ENCODE measurements at places on chromosomes 1 and 21.

- no peak for DNase-seq
Observed at GRCh38 chr1:218481116-218481775, 136.1 kb downstream of the TGFB2 start.

DNA sequence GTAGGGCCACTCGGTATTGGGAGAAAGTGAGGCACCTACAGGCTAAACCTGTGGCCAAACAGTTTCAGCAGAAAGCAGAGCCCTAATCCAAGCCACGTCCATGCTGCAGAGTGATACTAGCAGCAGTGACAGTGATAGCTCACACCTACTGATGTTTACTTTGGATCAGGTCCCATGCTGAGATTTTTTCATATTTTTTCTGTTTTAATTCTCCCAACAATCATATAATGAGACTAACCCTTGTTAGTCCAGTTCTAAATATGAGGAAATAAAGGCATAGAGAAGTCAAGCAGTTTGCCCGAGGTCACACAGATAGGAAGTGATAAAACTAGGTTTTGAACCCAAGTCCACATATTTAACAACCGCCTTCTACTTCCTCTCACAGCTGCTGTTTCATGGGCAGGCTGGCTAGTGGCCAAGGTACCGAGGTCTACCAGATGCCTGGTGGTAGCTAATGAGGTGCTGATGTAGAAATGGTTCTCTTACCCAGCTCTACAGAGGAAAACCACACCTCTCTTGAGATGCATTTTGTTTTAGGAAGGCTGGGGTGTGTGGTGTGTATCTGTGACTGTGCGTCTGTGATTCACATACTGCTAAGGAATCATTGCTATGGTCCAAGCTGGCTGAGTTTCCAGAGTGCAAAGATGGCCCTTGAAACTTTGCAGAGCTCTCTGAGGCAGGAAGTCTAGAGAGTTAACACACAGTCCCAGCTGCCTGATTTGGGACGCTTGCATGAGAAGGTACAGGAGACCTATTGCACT lies 80.3 kb upstream of the ARTN start:
- no peak for DNase-seq

DNA sequence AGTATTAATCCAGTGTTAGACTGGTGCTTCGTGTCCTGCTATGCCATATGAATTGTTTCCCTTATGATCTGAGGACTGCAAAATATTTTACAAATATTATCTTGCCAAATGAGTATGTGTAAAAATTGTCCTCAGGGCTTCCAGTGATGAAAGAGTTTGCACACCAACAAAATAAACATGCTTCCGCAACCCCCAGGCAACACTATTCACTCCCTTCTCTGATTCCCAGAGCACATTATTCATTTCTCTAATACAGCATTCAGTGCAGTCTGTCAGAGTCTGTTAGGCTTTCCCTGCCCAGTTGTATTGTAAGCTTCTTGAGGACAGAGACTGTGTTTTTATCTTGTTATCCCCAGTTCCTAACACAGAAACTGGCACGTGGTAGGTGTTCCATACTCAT lies 409.9 kb upstream of the C1orf87 start:
- no peak for DNase-seq

- no peak for DNase-seq
Observed at GRCh38 chr21:41451753-41452676, 26.0 kb downstream of the MX1 start.

DNA sequence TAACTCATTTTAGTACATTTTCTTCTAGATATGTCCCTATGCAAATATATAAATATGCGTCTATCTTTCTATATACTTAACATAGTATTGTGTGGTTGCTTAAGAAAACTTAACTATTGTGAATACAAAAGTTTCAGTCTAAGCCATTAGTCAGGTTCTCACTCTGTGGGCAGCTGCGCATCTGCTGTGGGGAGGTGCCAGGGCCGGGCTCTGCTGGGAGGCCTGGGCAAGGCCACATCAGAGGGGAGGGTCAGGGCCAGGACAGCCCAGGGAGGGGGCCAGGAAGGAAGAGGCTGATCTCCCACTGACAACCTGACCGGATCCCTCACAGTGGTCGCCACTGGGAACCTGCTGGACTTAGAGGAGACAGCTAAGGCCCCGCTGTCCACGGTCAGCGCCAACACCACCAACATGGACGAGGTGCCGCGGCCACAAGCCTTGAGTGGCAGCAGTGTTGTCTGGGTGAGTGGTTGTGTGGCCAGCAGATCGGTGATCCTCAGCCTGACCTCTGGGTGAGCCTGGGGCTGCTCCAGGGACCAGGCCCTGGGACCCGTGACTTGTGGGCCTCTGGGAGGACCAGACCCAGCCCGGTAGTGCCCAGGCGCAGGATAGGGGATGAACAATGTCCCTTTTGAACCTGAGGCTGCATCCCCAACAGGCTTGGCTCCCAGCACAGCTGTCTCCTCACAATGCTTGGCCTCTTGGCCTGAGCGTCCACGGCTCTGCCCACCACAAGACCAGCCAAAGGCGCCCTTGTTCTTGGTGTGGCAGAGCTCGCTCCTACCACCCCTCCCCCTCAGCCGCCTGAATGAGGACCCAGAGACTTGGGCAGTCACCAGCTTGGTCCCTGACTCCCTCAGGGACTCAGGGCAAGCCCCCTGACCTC lies 20.2 kb downstream of the LDLRAP1 start:
- DNase-seq, result peak; percentile 52

- DNase-seq, result no peak
Observed at GRCh38 chr1:935751-936231, 12.1 kb downstream of the SAMD11 start.

GRCh38 chr1:155794605-155795245 lies 62.3 kb downstream of the GON4L start:
- DNase-seq, result no peak

DNA sequence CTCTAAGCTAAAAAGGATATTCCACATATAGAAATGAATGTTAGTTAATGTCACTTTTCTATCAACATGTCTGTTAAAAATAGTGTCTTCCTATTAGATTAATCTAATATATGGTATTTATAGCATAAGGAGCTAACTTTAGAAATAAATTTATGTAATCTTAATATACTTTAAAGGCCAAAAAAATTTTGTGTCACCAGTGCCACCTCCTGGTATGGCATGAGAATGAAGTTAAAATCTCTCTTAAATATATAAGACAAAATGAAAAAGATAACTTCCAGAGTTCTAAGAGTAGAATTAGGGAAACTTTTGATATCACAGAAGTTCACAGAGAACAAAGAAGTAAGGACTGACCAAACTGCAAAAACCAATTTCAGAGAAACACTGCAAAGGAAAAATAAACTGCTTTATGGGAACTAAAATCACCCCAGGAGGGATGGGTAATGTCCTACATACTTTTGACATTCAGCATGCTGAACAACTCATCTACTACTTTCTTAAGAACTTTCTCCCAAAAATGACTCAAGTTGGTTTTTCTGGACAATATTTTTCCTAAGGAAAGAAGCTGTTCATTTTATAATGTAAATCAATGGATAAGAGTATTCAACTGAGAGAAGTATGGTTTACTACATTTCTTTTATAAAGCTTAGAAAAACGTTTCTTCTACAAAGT lies 82.8 kb downstream of the TRIM33 start:
- no peak for DNase-seq

GRCh38 chr1:200739702-200740570 lies 1.2 kb downstream of the CAMSAP2 start:
- no peak for DNase-seq

GRCh38 chr1:67463298-67463955 lies 33.2 kb upstream of the SERBP1 start:
- DNase-seq, result no peak

- no peak for DNase-seq
Observed at GRCh38 chr1:41365320-41365633, 4.0 kb downstream of the FOXO6 start.

DNA sequence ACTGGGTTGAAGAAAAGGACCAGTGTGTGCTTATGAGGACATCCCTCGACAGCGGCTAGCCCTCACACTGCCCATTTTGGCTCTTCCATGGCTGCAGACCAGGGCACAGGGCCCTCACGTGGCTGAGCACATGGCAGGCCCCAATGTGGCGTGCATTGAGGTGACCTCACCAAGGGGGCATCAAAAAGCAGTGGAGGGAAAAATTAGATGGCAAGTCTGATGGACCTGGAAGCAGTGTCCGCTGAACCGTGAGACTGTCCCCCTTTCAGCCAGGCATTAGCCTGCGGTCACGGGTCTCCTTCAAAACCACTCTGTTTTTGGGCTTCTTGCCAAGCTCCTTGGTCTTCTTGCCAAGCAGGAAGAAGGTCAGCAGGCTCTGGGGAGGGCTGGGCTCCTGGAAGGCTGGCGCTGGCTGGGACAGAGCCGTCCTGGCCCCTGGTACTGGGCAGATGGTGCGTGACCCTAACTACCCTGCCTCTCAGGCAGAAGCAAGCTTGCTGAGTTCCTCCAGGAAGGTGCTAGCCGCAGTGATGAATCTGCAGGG lies 30.8 kb downstream of the TRIM67 start:
- no peak for DNase-seq

GRCh38 chr1:199657449-199657848 lies 370.1 kb upstream of the NR5A2 start:
- no peak for DNase-seq

- no peak for DNase-seq
Observed at GRCh38 chr1:20373286-20373685, 82.6 kb downstream of the VWA5B1 start.

DNA sequence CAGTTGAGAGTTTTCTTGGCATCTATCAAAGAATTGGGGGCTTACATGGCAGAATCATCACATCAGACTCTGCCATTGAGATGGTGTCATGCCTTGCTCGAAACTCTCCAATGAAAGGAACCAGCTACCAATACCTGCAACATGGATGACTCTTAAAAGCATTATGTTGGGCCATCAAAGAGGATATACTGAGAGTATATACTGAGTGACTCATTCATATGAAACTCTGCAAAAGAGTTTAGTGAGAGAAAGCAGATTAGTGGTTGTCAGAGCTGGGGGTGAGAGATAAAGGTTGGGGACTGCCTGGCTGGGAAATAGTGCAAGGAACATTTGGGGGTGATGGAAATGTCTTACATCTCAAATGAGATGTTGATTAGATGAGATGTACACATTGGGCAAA lies 14.7 kb upstream of the HMGB4 start:
- no peak for DNase-seq

DNA sequence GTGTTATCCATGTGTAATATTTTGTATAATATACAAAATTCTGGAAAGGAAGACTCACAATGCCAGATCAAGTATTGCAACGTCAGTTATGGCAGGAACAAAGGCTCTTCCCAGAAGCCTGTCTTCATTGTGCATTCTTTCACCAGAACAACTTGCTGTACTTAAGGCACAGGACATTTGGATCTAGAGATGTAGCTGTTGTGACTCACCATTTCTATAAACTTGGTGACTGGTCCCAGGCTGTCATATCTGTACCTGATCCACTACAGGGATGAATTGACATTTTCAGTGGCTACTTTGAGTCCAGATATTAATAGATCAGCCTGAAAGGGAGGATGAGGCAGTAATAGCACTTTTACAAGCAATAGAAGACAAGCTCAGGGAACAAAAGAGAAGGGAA lies 299.8 kb downstream of the DISC1 start:
- DNase-seq, result no peak

- DNase-seq, result no peak
Observed at GRCh38 chr21:45391743-45392572, 13.0 kb upstream of the COL18A1 start.

GRCh38 chr1:238710697-238711096 lies 675.7 kb upstream of the CHRM3 start:
- DNase-seq, result no peak

- peak; percentile 90 for DNase-seq
Observed at GRCh38 chr1:32247983-32248889, 1.2 kb downstream of the FAM167B start.

DNA sequence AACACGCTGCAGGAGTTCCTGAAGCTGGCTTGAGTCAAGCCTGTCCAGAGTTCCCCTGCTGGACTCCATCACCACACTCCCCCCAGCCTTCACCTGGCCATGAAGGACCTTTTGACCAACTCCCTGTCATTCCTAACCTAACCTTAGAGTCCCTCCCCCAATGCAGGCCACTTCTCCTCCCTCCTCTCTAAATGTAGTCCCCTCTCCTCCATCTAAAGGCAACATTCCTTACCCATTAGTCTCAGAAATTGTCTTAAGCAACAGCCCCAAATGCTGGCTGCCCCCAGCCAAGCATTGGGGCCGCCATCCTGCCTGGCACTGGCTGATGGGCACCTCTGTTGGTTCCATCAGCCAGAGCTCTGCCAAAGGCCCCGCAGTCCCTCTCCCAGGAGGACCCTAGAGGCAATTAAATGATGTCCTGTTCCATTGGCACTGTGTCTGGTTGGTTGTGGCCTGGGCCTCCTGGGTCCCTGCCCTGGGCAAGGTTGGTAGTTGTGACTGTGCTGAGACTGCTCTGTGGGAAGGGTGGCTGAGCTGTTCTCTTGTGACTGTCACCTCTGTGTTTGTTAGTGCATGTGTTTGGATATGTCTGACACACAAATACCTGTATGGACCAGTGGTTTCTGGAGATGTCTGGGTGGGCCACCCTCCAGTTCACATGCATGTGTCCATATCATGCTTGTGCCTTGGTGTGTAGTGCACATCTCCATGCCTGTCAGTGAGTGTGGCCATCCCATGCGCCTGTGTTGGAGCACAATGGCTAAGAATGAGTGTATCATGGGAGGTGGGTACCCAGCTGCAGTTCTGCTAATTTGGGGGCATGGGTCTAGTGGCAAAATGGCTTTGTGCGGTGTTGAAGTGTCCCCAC lies 1.4 kb downstream of the SH3BGRL3 start:
- peak; percentile 18 for DNase-seq

GRCh38 chr1:184672013-184672726 lies 82.5 kb downstream of the EDEM3 start:
- no peak for DNase-seq

DNA sequence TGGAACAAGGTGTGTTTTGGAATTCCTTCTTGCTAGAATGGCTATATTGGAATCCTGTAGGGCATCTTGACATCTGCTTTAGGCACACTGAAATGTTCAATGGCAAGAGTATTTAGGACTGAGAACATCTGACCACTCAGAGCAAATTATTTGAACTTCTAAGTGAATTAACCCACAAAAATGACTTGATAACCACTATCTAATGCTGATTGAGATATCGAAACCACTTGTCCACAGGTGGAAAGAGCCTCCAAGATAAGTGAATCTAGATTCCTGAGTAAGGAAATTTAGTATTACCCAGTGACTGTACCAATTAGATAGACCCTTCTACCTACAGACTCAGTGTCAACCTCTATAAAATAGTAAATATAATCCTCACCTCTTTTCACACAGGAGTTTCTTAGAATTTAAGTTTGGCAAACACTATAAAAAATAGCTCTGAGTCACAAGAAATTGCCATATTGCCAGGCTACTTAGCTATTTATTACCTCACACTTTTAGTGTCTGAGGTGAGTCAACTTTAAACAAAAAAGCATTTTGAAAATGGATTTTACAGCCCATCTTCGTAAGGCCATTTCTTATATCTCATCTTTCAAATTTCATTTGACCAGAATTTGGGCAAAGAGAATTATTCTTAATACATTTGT lies 421.8 kb downstream of the PTBP2 start:
- no peak for DNase-seq

- no peak for DNase-seq
Observed at GRCh38 chr1:229905652-229906051, 161.4 kb upstream of the GALNT2 start.

DNA sequence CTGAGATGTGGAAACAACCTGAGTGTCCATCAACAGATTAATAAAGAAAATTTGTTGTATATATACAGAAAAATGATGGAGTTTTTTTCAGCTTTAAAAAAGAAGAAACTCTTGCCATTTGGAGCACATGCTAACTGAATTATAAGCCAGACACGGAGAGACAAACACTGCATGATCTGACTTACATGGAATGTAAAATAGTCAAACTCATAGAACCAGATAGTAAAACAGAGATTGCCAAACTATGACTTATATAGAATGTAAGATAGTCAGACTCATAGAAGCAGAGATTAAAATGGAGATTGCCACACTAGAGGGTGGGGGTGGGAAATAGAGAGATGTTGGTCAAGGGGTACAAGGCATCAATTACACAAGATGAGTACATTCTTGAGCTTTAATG lies 1786.6 kb downstream of the PLA2G4A start:
- no peak for DNase-seq
